ENCODE measurements at places on chromosomes 13 and 19.

DNA sequence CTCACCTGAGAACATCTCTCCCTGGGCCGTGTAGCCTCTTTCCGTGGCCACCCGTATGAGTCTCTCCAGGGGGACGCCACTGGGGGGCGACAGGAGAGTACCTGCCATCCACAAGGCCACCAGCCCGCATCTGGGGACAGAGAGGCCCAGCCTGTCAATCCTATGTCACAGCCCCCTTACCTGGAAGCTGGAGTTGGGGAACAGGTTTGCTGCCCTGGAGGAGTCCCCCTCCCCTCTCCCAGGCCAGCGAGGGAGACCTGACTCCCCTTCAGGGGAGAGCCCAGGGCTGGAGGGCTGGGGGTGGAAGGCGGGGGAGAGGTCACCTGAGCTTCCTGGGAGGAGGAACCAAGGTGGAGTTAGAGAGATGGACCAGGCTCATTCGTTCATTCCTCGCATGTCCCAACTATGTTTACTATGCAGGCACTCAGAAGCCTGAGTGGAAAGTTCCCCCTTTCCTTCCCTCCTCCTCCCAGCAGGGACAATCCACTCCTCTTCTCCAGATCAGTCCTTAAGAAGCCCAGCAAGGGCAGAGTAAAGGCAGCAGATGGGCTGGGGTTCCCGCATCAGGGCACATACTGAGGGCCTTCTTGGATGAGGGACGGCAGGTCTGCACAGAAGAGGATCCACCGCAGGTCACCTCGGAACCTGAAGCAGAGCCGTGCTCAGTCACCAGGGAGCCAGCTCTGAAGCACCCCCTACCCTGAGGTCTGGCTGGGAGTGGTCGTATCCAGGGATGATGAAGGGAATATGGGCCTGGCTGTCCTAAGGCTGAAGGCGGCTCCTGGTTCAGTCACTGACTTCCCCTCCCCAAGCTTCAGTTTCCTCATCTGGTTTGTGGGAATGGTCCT lies 5.5 kb downstream of the ACTMAP start:
- DNase-seq, result no peak

- DNase-seq, result no peak
Measured at GRCh38 chr13:76132532-76132931, 496.4 kb downstream of the LMO7 start.

DNA sequence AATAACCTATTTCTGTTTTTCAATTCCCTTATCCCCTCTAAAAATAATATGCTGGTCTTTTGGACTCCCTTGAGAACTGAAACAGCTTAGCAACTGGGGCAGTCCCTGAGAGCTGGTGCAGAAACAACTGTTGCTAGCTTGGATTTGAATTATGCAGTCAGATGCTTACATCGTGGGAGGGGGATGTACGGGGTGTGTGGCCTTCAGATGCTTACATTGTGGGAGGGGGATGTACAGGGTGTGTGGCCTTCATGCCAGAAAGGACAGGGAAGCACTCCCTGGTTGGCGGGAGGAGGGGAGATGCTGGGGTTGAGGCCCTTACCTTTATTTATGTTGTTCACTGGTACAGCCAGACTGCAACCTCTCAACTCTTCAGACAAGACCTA lies 25.6 kb downstream of the LRCH1 start:
- no peak for DNase-seq

GRCh38 chr19:11496391-11497163 lies 9.1 kb downstream of the ZNF653 start:
- peak; percentile 57 for DNase-seq

- no peak for DNase-seq
Measured at GRCh38 chr19:53553865-53554791, 16.2 kb downstream of the ZNF331 start.

- DNase-seq, result no peak
Measured at GRCh38 chr13:53783471-53783870, 754.9 kb downstream of the OLFM4 start.

GRCh38 chr19:27890696-27891095 lies 1322.3 kb downstream of the UQCRFS1 start:
- DNase-seq, result no peak

- DNase-seq, result no peak
Measured at GRCh38 chr13:94351292-94351990, 128.0 kb downstream of the DCT start.

DNA sequence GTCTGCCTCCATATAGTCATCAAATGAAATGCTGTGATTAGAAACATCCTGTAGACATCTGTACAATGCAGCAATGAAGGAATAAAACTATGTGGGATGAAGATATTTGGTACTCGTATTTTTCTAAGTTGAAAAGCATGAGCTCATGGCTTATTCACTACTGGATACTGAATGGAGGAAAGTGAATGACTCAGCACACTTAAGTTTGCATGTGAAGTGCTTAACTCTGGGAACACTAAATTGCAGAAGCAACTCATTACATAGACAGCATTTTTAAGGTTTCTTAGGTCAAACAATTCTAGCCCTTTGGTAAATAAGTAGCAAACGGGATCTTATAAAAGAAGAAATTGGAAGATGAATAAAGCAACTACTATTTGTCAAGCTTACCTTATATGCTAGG lies 429.0 kb upstream of the MIR17HG start:
- no peak for DNase-seq

DNA sequence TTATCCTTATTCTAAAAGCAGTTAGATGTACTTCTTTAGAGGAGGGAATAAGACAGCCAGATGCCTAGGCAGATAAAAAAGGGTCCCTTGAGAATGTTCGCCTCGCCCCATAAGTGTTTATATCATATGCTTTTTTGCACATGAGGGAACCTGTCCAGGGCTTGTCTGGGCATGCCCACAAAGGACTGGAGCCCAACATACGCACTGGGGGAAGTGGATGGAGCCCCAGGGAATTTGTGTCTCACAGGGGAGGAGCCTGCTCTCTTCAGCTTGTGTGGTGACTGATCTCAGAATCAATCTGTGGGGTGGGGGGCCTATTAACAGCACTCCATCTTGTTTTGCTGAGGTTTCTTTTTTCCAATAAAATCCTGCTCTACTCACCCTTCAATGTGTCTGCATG lies 22.6 kb downstream of the MED4 start:
- DNase-seq, result no peak

- DNase-seq, result no peak
Measured at GRCh38 chr13:49272296-49272695, 24.6 kb downstream of the CDADC1 start.

DNA sequence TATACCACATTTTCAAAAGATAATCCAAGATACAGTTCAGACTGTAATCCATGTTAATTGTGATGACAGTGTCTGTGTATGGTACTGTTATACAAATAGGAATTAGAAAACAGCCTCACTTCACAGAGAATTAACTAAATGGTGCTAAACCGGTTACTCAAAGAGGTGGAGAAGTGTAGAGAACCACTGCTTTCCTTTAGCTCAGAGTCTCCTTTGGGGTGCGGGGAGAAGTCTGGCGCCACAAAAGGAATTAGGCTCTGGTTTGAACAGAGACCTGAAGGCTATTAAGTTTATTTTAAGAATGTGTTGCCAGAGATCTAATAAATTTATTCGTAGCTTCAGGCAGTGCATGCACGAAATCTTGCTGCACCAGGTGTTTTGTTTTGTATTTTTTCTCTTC lies 65.8 kb downstream of the FREM2 start:
- peak; percentile 60 for DNase-seq

DNA sequence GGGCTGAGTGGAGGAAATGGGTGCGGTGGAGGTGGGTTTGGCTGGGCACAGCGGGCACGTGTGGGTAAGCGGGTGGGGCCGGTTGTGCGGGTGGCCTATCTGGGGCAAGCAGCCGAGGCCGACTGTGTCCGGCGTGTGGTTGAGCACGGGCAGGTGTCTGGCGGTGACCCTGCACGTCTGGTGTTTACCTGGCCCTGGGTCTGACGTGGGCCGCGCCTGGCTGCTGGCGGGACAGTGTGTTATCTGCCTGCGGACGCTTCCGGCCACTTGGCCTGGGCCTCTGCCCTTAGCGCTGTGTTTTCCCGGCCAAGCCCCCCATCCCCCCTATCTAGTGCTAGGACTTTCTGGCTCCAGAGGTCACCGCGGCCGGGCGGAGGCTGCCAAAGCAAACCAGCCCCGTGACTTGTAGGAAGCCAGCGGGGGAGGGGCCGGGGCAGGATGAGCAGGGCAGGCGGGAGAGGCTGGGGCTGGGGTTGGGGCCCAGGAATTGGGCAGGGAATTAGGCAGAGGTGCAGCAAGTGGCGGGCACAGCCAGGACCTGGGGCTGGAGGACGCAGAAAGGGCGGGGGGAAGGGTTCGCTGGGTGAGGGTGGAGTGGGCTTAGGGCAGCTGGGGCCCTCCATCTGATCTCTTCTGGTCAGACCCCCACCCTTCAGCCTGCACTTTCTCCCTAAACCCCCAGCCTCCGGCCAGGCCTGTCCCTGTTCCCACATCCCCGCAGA lies 534 bp upstream of the HPN start:
- DNase-seq, result peak; percentile 41

- DNase-seq, result no peak
Measured at GRCh38 chr13:98295371-98295770, 118.3 kb upstream of the RNF113B start.

GRCh38 chr13:106449096-106449495 lies 86.4 kb downstream of the EFNB2 start:
- DNase-seq, result no peak

GRCh38 chr13:92225861-92226260 lies 827.4 kb downstream of the GPC5 start:
- DNase-seq, result no peak

- DNase-seq, result no peak
Measured at GRCh38 chr13:49246850-49247642, 679 bp upstream of the CDADC1 start.

- no peak for DNase-seq
Measured at GRCh38 chr13:100022798-100023197, 41.2 kb downstream of the ZIC2 start.

DNA sequence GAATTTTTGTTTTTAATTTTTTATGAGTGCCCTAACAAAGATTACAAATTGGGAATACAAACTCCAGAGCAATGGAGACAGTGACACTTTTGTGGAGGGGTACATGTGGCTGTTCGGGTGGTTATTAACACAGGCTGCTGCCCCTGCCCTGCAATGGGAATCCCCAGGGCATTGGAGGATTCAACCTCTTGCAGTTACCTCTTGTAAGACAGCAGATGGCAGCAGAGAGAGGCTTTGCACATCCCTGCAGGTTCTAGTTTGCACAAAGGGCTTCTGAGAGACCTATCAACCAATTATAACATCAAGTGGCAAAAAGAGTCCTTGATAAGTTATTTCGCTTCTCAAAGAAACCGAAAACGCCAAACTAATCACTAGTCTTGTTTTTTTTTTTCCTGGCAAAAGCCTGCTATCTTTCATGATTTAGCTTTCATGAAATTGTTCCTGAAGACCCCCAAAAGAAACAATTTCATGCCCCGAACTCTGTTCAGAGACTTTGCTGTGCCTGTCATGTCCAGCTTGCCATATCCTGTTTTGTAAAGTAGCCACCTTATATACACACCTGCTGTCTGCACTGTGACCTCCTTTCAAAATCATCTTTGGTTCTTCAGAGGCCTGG lies 10.4 kb downstream of the GJB2 start:
- DNase-seq, result peak; percentile 69

DNA sequence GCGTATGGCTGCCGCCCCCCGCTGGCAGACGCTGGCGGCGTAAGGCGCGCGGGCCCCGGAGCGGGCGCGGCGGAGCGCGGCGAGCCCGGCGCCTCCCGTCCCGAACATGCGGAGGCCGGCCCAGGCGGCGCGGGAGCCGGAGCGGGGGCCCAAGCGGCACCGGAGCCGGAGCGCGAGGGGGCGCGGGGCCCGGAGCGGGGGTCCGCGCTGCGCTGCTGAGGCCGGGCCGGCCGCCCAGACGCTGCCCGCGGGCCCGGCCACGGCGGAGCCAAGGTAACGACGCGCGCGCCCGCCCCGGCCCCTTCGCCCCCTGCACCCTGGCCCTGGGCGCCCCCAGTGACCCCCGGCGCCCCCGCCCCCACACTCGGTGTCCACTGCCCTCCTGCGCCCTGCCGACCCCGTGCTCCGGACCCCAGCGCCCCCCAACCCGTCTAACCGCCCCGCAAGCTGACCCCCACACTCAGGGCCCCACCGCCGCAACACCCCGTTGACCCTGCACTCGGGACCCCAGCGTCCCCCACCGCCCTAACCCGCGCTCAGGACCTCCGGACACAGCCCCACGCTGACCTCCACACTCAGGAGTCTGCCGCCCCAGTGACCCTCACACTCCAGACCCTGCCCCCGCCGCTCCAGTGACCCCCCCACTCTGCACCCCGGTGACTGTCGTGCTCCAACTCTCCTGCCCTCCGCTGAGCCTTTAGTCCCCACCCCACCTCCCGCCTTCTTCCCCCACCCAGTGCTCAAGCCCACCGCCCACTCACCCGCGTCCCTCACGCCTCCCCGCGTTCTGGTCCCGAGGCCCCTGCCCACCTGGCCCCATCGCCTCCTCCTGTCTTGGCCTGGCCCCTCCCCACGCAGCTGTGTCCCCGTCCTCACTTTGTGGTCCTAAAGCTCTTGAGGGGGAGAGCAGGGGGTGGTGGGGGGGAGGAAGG lies at the start of gene CSNK1G2:
TSS of gene CSNK1G2 (plus strand) at position 27 of the 932 bp plus-strand sequence. CDS start 28,601 bp downstream, outside the sequence.
- no peak for DNase-seq

GRCh38 chr13:80716610-80717081 lies 375.7 kb upstream of the SPRY2 start:
- DNase-seq, result no peak

DNA sequence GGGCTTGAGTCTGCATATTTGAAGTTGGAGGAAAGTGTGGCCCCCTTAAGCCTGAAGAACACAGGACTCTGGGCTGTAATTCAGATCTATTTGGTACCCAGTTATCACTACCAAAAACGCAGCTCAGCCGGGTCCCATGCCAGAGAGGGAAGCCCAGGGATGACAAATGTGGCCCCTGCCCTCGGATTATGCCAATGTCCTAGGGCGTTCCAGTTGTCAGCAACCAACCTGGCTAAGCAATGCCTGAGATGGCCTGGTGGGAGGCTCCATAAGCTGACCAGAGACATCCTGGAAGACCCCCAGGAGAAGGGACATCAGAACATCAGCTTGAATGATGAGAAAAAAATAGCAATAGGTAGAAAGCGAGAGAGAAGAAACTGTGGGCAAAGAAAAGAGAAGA lies 79.6 kb upstream of the UQCRFS1 start:
- DNase-seq, result no peak

- no peak for DNase-seq
Measured at GRCh38 chr13:78100486-78100885, 181.9 kb upstream of the EDNRB start.

DNA sequence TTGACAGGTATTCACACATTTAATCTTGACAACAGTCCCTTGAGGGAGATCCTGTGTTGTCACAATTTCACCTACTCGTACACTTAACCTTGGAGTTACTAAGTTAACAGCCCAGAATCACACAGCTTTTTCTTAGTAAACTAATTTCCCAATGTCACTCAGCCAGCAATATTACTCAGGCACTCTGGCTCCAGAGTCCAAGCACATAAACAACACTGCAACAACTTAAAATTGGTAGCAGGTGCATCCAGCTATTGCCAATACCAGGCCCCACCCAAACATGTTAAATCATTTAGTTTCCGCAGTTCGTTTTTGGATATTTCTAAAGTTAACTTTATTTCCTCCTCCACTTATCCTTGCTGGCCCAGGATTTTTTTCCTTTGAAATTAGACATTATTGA lies 32.7 kb downstream of the LIG4 start:
- no peak for DNase-seq

Measured in HAP-1 (cell line).